Sigmoid colon (tissue), 7 donors: ENCODE measurements at places on chromosomes 6 and 20. TPM values are rescaled to one million over a fixed set of nuclear protein-coding genes. Genes with fewer than 3 reads are reported as not detected.
A peak's percentile ranks its signal among the peaks of the same experiment; 100 is the strongest.

The HAO1 gene
- not detected for total RNA-seq

The SUN5 gene
- total RNA-seq = not detected

The SLC35D3 gene
- total RNA-seq = 1.4 TPM

The COL11A2 gene
- total RNA-seq = not detected

GRCh38 chr6:107616775-107617174 lies 126.9 kb downstream of the SOBP start:
- no peak for DNase-seq
- H3K36me3 ChIP-seq = no peaks in the 10 kb centered on the region
- H3K27ac ChIP-seq = no peak overlapping the region
- no peaks in the 10 kb centered on the region for H3K4me1 ChIP-seq

DNA sequence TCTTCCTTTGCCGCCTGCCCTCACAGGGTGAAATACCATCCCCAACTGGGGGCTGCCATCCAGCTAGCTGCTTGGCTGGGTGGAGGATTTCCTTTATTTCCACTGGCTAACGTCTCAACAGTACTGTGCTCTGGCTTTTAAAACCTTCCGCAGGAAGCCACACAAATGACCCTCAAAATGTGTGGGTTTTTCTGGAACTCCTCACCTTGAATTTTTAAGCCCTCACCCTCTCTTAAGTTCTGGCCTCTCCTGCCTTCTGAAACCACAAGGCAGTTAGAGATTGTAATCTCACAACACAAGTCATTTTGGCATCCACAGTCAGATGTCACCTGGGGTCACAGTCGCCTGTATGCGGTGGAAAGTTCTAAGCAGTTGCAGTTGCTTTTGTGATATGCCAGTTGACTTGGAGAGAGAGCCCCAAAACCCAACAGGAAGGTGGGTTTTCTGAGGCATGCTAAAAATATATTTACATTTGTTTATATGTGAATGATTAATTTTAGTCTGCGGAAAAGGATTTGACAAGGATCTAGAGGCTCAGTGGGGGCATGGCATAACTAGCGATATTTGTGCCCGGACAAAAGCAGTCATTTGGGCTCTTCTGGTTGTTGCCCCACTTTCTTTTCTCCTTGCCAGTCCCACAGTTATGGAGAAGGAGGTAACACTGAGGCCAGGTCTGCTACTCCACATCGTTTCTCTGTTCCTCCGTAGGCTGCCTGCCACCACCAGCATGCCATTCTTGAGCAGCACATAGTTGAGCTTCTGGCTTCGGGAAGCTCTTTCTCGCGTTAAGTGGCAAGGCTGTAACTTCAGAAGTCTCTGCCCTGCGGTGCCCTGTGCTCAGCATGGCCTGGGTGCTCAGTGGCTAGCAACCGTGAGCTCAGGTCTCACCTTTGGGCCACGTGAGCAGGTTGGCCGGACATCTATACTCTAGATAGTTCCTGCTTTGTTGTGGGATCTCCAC lies 335.3 kb downstream of the CD83 start:
- no peaks in the 10 kb centered on the region for H3K27me3 ChIP-seq
- no peaks in the 10 kb centered on the region for H3K36me3 ChIP-seq
- no peak overlapping the region for H3K27ac ChIP-seq
- no peak overlapping the region for H3K4me3 ChIP-seq
- no peak for DNase-seq
- peaks cover 6% of the 10 kb centered on the region for H3K4me1 ChIP-seq

DNA sequence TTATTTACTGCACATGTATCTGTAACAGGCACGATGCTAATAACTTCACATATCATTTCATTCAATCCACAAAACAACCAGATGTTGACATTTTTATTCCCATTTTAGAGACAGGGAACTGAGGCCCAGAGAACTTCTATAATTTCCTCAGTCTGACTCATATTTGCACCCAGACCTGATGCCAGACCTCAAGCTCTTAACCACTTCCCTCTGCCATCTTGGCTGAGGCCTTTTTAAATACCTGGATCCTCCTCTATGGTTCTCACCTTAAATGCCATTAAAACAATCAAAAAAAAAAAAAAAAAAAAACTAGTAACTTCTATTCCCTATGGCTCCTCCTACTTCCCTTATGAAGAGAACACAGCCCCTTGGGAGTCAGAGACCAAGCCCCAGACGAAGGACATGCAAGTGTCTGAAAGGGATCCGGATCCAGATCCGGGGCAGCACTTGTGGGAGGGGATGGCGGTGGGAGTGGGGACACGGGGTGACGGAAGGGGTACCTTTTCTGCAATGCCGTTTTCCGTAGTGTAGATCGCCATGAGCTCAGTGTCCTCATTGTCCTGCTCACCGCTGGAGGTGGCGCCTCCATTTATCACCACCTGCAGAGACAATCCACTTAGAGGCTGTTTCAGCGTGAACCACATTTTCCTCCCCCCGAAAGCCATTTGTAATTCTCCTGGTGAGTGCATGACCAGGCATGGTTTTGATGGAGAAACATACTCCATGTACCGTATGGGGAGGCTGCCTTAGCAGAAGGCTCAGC lies 88.7 kb downstream of the SLC23A2 start:
- H3K4me1 ChIP-seq = peaks cover 10% of the 10 kb centered on the region
- H3K36me3 ChIP-seq = no peaks in the 10 kb centered on the region
- H3K27me3 ChIP-seq = no peaks in the 10 kb centered on the region
- H3K27ac ChIP-seq = no peak overlapping the region
- no peak overlapping the region for H3K4me3 ChIP-seq
- DNase-seq = no peak

GRCh38 chr6:25431306-25431974 lies 152.3 kb downstream of the CARMIL1 start:
- no peak for DNase-seq
- no peaks in the 10 kb centered on the region for H3K36me3 ChIP-seq
- no peaks in the 10 kb centered on the region for H3K4me1 ChIP-seq
- no peak overlapping the region for H3K4me3 ChIP-seq

DNA sequence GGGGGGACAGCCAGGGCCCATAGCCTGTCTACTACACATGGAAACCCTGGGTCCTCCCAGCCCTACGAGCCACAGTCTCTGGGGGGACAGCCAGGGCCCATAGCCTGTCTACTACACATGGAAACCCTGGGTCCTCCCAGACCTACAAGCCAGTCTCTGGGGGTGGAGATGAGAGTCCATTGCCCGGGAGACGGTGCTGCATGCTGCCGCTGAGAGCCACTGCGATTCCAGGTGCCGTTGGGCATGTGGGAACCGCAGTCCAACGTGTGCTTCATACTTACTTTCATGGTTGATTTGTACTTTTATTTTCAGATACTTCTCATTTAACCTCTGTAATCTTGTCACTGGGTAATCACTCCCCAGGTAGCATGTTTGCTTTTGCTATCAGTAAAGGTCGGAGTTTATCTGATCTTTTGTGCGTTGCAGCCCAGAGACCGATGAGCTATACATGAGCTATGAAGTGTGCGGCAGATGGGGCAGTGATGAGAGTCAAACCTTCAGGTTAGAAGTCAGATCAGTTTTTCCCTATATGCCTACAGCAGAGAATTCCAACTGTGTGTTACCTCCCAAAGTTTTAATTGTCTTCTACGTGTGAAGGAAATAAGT lies 58.2 kb downstream of the SMOC2 start:
- no peak overlapping the region for H3K4me3 ChIP-seq
- H3K4me1 ChIP-seq = peaks cover 12% of the 10 kb centered on the region
- H3K27ac ChIP-seq = no peak overlapping the region
- H3K36me3 ChIP-seq = no peaks in the 10 kb centered on the region

- no peak for DNase-seq
- H3K27me3 ChIP-seq = no peaks in the 10 kb centered on the region
- H3K27ac ChIP-seq = no peak overlapping the region
These were observed 563.3 kb upstream of the MAP3K7 start for GRCh38 chr6:91149956-91150705.

DNA sequence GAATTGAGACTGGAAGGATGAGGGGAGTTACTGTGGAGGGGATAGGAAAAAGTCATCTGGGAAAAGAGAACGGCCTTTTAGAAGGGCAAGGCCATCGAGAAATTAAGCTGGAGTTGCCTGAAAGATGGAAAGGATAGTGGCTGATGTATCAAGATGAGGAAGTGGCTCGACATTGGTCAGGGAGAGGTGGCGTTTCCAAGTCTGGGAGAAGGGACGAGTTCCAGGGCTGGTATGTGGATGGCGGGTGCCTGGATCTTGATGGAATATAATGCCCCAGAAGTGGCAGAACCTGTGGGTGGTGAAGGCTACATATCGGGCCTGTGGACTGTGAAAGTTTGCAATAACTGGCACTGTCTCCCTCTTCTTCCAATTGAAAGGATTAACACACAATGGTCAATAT lies 2.2 kb upstream of the SIRT5 start:
- no peak overlapping the region for H3K27ac ChIP-seq
- H3K4me3 ChIP-seq = no peak overlapping the region
- no peak for DNase-seq
- H3K4me1 ChIP-seq = peaks cover 18% of the 10 kb centered on the region
- no peaks in the 10 kb centered on the region for H3K27me3 ChIP-seq

DNA sequence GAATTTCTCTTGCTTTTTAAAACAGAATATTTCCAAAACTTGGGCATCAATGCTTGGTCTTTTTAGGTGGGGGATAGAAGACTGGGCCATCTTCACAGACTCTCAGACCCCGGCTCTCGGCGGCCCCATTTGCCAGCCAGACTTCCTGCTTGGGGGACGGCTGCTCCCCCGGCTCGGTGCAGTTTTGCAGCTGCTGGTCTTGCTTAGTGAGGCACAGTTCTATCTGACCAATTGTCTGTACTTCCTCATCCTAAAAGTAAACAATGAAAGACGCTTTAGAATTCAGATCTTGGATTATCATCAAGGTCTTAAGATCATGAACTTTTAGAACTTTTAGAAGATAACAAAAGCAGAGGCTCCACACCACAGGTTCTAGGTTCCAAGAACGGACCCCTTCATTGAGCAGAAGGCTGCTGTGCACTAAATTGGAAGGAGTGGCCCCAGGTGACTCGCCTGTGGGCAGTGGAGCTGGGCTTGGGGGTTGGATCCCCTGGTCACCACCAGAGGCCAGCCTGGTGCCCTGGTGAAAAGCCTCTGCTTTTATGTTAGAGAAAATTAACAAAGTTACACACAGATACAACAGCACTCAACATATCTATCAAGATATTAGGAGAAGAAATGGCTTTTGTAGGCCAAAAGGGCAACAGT lies 26.7 kb downstream of the RNASET2 start:
- peaks cover 6% of the 10 kb centered on the region for H3K36me3 ChIP-seq
- no peaks in the 10 kb centered on the region for H3K27me3 ChIP-seq

- H3K36me3 ChIP-seq = no peaks in the 10 kb centered on the region
- no peak for DNase-seq
- peaks cover 16% of the 10 kb centered on the region for H3K4me1 ChIP-seq
- H3K27me3 ChIP-seq = peaks cover 27% of the 10 kb centered on the region
These were observed 42.6 kb upstream of the ZNFX1 start for GRCh38 chr20:49320460-49320859.

- no peak for DNase-seq
- H3K36me3 ChIP-seq = no peaks in the 10 kb centered on the region
- no peak overlapping the region for H3K27ac ChIP-seq
These were observed 80.4 kb downstream of the PHACTR3 start for GRCh38 chr20:59684685-59685242.

- no peak overlapping the region for H3K4me3 ChIP-seq
- no peaks in the 10 kb centered on the region for H3K36me3 ChIP-seq
- DNase-seq = no peak
- H3K4me1 ChIP-seq = no peaks in the 10 kb centered on the region
- H3K27me3 ChIP-seq = no peaks in the 10 kb centered on the region
These were observed 100.0 kb downstream of the CD24 start for GRCh38 chr6:106874481-106874880.

GRCh38 chr20:59491884-59492283 lies 112.5 kb upstream of the PHACTR3 start:
- H3K27me3 ChIP-seq = no peaks in the 10 kb centered on the region
- no peak overlapping the region for H3K4me3 ChIP-seq
- H3K36me3 ChIP-seq = no peaks in the 10 kb centered on the region
- no peaks in the 10 kb centered on the region for H3K4me1 ChIP-seq
- no peak overlapping the region for H3K27ac ChIP-seq

- peak overlapping the region; percentile 75 for H3K27ac ChIP-seq
- peak; percentile 58 for DNase-seq
- peaks cover 83% of the 10 kb centered on the region for H3K36me3 ChIP-seq
- no peaks in the 10 kb centered on the region for H3K27me3 ChIP-seq
- peaks cover 74% of the 10 kb centered on the region for H3K4me1 ChIP-seq
These were observed 55.5 kb downstream of the TCP11 start for GRCh38 chr6:35085359-35086281.

DNA sequence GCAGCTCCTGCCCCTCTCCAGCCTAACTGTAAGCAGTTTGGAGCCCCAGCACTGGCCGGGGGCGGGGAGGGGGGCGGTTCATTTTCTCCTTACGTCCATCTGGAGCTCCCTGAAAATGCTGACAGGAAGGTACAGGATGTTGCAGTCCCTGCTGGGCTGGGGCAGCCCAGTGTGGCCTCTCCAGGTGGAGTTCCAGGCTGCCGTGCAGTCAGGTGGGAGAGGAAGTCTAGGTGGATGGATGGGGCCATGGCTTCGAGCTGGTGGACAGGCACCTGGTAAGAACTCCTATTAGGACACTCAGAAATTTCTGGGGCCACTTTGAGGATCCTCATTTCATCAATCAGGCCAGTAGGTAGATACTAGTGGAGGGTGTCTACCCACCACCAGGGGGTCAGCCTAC lies 295.2 kb downstream of the CDH26 start:
- no peaks in the 10 kb centered on the region for H3K27me3 ChIP-seq
- H3K4me3 ChIP-seq = no peak overlapping the region
- H3K27ac ChIP-seq = no peak overlapping the region
- no peaks in the 10 kb centered on the region for H3K36me3 ChIP-seq
- peak; percentile 34 for DNase-seq
- H3K4me1 ChIP-seq = no peaks in the 10 kb centered on the region

GRCh38 chr6:166620478-166621113 lies 6.5 kb downstream of the RPS6KA2 start:
- DNase-seq = no peak
- peak overlapping the region; percentile 78 for H3K27ac ChIP-seq
- H3K4me1 ChIP-seq = peaks cover 70% of the 10 kb centered on the region
- no peaks in the 10 kb centered on the region for H3K27me3 ChIP-seq

DNA sequence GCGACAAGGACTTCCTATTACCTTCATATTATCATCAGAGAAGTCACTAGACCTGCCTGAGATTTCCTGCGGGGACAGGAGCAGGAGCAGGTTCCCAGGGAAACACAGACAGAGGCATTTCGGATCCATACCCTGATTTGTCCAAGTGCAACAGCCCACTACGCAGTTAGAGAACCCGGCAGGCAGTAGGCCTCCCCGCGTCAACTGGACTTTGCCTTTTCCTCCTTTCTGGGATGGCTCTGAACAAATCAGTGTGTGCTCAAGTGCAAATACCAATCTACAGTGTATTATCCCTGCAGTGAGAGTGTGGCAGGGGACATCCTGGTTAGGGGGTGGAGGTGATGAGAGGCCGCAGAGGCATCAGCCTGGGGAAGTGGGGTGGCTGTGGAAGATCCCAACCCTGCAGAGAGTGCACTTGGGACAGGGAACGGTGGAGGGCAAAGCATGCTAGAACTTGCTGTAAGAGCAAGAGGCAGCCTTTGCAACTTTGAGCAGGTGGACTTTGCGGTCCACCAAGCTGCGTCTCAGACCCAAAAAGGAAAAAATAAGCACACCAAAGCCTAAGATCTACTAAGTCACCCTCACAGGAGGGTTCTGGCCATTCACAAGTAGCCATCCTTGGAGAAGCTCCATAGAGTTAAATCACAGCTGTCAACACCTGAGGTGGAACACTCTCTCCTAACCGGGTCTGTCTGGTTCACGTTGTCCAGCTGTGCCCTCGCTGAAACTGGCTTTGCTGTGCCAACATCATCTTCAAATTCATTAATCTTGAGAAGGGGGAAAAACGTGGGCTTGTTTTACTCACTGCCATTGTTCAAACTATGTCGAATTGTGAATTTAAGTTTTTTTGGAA lies 159.1 kb downstream of the ZDHHC14 start:
- no peak overlapping the region for H3K27ac ChIP-seq
- no peaks in the 10 kb centered on the region for H3K36me3 ChIP-seq
- no peaks in the 10 kb centered on the region for H3K27me3 ChIP-seq
- no peak overlapping the region for H3K4me3 ChIP-seq
